Activated CD4-positive, alpha-beta T cell treated with anti-CD3 and anti-CD28 coated beads, Interleukin-2, amount 50 U/mL, for 24 hours (primary cell): ENCODE measurements at places on chromosomes 3 and 15.
A peak's percentile ranks its signal among the peaks of the same experiment; 100 is the strongest.

DNA sequence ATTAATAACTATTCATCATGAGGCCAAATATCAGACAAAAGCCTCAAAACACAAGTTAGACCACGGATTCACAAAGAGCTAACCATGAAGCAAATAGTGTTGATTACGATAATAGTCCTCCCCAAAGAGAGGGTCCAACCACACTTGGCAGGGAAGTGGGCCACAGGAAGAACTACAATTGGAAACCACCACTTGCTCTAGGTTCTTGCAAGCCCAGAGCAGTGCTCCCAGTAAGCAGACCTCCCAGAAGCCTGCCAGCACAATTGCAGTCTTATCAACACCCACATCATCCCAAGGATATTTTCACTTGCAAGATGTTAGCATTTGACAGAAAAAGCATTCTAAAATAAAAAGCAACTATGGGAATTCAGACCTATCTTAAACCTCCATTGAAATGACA, 11.3 kb downstream of the SETD2 start:
- DNase-seq = no peak

DNA sequence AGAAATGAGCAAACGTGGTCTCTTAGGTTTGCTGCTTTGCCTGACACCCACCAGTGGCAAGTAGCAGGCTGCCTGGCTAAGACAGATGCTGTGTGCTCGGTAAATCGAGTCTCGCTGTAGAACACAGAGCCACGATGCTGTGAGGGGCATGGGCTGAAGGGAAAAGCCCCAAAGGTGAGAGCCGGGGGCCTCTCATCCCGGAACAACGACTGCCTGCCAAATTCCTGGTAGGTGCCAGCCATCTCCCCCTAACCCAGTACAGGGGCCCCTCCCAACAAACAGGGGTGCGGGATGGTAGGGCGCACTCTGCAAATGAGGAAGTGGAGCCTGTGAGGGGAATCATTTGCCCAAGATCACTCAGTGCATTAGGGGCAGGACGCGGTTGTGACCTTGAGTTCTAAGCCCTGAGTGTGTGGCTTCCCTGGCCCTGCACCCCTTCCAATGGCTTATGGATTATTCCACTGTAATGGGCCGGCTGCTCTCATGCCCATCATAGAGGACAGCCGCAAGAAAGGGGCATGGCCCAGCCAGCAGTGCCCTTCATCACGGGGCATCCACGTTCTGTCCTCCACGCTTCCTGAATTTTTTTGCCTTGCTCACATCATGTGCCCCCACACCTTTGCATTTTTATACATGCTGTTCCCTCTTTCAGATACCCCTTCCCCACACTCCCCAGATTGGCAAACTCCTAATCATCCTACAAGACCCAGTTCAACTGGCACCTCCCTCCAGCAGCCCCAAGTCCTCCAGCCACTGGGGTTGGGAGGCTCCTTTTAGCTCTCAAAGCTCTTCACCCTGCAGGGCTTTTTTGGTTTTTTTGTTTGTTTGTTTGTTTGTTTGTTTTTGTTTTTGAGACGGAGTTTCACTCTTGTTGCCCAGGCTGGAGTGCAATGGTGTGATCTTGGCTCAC, 125.4 kb downstream of the NUP210 start:
- no peak for DNase-seq

DNA sequence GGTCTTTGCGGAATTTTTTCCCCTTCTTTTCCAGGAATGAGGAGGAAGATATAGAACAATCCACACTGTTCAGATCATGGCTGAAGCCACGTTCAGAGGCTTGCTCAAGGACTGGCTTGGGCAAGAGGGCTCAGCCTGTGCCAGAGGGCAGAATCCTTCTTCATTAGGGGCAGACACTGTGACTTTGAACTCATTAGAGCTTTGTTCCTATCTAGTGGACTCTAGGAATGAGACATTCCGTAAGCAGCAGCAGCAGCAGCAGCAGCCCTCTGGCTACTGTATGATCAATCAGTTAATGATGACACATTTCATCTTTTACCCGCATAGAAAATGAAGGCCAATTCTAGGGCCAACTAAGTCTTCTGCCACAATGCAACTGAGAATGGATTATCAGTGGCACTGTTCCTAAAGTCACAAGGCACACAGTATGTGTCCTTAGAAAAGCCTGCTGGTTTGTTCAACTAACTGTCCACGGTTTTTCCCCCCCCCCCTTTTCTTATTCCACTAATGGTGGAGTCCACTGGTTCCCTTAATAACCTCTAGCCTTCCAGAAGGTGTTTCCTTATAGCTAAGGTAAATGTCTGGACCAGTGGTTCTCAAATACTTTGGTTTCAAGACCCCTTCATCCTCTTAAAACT, 1.7 kb upstream of the RAB8B start:
- DNase-seq = no peak

GRCh38 chr15:90819390-90819789, 49.0 kb upstream of the FURIN start:
- DNase-seq = no peak

- peak; percentile 90 for DNase-seq
These were observed 306.5 kb downstream of the RPLP1 start for GRCh38 chr15:69758810-69759790.

DNA sequence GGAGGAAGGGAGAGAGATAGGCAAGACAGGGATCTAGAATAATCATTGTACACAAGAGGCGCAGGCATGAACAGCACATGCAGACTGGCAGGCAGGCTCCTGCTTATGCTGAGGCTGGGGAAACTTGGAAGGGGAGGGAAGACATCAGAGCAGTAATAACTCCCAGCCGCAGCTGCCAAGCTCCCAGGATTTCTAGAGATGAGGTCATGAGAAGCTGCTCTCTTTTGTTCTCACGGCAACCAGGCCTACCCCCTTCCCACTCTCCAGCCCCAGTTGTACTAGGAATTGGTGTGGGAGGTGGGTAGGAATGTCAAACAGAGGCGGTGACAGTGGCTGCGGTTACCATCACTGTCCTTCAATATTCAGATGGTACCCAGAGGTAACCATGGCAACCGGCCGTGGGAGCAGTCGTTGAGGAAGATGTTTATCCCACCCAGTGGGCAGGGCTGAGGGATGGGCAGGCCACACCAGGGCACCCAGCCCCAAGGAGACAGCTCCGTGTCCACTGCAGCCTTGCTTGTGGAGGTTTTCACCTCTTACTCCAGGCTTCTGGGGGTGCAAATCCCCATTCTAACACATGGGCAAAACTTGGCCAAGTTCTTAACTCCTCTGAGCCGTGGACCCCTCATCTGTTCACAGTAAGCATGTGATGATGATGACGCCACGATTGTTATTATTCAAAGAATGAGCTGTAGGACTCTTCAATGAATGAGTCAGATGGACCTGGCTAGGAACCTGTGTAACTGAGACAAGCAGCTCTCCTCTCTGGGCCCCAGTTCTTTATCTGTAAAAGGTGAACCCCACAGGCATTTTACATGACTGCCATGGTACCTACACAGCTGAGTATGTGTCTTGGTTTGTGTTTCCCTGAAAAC, 360.8 kb upstream of the PROK2 start:
- DNase-seq = no peak

DNA sequence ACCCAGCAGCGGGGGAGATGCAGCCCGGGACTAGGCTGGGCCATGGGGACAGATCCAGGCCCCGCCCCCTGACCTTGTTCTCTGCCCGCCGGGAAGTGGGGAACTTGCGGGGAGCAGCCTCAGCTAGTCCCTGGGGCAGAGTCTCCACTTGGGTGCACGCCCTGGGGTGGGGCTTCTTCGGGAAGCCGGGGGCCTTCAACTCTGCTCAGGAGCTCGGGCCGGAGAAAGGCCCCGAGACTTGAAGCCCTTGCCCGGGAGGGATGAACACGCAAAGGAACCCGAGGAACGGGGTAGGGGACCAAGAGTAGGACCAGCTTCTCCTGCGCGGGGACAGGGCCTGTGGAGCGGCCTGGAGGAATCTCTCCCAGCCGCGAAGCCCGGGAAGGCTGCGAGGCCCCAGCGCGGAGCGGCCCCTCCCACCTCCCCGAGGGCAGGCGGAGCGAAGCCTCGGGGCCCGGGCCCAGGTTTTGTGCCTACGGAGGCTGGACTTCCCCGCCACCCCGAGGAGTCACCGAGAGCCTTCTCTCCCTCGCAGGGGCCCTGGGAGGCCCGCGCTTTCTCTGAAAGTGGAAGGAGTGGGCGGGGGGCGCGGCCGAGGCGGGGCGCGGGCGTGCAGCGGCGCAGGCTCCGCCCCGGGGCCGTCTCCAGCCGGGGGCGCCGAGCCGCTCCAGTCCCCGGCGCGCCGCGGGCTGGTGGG, at the start of gene ITPKA:
Gene ITPKA, plus strand, starts transcription at position 670 of the 697 bp plus-strand sequence. CDS start 54 bp downstream, outside the sequence.
- peak; percentile 80 for DNase-seq

GRCh38 chr3:103085465-103085864, 650.6 kb downstream of the ZPLD1 start:
- no peak for DNase-seq

- no peak for DNase-seq
These were observed 183.8 kb upstream of the THBS1 start for GRCh38 chr15:39396979-39397615.

DNA sequence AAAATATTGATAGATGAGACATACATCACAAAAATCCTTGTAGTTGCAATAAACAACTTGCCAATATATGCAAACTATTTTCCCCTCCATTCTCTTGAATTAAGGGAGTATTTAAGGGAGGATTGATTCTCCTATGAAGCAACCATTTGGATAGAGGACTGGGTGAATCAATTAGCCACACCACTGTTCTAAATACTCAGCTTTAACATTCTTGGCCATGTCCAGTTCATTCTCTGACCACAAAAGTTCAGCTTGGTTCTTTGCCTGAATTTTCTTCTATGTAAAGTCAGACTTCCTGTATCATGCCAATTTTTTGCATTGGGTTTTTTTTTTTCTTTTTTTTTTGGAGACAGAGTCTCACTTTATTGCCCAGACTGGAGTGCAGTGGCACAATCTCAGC, 15.8 kb upstream of the SEC11A start:
- DNase-seq = no peak

DNA sequence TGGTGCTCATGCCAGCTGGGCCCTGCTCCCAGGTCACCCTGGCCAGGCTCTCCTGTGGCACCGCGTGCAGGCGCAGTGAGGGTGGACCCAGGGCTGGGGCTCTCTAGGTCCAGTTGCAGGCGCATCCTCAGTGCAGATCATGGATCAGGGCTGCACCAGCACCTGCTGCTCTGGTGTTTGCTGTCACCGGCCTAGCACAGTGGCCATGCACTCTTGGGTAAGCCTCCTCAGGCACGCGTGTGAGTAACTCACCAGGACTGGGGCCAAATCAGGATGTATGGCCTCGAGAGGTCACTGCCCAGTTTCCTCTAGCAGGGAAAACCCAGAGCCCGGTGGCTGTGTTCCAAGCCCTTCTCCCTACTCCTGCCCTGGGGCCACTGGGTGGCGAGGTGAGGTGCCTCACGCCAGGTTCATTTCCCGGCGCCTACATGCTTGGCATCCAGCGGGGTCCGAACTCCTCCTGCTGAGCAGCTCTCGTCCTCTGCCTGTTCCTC, 45.5 kb upstream of the SLC41A3 start:
- DNase-seq = no peak

GRCh38 chr15:88246666-88247446, 9.7 kb downstream of the NTRK3 start:
- peak; percentile 61 for DNase-seq

GRCh38 chr15:84600331-84600686, 500 bp upstream of the ZSCAN2 start:
- peak; percentile 39 for DNase-seq

DNA sequence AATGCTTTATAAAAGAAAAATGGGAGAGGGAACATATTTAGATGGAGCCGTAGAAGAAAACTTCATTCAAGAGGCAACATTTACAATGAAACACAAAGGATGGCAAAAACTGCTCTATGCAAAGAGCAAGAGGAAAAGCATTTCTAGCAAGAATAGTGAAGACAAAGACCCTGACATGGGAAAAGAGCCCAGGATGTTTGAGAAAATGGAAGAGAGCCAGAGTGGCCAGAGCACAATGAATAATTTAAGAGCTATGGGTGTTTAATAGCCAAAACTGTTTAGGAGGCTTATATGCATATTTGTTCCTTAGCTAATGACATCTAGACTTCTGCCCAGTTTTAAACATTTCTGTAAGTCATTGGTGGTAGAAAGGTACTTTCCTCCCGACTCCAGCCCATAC, 25.4 kb upstream of the SEMA6D start:
- DNase-seq = no peak

- no peak for DNase-seq
These were observed 9.3 kb upstream of the SRP14 start for GRCh38 chr15:40048211-40048792.

DNA sequence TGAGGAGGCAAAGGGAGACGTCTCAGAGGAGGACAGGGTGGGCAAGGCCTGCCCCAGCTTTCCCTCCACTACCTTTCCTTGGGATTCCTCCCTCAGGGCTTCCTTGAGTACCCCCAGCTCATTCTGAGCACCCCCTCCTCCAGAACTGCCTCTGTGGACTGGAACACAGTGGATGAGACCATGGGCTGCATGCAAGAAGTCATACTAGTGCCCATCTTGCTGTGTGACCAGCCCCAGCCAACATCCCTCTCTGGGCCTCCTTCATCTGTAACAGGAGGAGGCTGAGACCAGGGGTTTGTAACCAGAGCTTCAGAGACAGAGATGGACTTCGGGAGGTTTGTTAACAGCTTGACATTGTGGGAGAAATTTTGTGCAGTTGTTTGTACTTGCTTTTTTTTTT, 25.6 kb downstream of the FEM1B start:
- no peak for DNase-seq

- no peak for DNase-seq
These were observed 651.5 kb upstream of the ADAMTS9 start for GRCh38 chr3:65339192-65339740.

- no peak for DNase-seq
These were observed 43.9 kb downstream of the NR2C2 start for GRCh38 chr3:14991151-14991742.
